ENCODE measurements at places on chromosomes 2 and 18.

GRCh38 chr2:120358734-120359465 lies 13.0 kb downstream of the INHBB start:
- DNase-seq, result no peak

DNA sequence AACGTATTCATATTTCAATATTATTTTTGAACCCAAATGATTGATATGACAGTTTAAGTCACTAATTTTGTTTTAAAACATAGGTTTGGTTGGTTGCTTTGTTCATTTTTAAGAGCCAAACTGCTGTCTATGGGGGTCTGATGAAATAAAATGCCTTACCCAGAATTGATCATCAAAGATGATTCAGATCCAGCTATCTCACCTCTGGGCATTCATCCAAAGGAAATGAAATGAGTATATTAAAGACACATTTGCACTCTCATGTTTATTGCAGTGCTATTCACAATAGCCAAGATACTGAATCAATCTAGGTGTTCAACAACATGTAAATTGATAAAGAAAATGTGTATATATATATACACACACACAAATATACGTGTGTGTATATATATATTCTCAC lies 326.9 kb upstream of the GULP1 start:
- no peak for DNase-seq

DNA sequence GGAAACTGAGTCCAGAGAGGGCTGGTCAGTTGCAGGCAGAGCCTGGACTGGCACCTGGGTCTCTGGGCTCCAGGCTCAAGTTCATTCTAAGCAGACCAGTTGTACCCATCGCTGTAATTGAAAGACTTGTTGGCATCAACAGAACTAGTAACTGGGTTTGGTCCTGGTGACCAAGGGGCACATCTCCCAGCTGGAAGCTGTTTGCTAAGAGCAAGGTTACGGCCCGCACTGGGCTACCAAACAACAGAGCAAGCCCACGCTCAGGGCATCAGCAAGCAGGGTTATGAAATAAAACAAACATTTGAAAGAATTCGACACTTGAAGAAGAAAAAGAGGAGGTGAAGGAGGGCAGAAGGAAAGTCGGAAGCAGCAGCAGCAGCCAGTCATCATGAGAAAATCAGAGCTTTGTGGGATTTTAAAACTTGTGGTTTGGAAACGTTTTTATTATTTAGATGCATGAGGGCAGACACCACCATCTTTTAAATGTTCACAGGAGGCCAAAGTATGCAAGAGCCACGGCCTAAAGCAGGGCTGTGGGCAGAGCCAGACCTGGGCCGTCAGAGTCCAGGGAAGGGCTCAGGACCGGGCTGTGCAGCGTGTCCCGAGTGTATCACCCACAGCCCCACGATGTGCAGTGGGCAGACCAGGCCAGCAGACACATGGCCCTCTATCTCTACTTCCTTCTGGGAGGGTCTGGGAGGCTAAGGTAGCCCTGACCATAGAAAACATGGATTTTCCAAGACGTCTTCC lies 220.3 kb downstream of the BCL2 start:
- no peak for DNase-seq

DNA sequence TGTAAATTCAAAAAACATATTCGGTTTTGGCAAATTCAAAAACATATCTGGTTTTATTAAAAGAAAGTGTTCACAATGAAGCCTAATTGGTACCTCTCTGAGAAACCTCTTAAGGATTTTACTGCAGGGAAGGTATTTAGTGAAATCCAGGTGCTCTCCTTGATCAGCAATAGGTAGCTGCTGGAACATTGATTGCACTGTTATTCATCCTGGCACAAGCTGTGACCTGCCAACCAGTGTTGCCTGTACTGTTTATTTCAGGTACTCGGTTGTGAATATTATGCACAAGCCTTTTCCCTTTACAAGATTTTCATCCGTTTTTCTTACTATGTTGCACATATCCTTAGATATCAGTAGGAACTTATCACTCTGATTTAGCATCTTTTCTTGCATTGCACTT lies 155.8 kb upstream of the ZEB2 start:
- no peak for DNase-seq

DNA sequence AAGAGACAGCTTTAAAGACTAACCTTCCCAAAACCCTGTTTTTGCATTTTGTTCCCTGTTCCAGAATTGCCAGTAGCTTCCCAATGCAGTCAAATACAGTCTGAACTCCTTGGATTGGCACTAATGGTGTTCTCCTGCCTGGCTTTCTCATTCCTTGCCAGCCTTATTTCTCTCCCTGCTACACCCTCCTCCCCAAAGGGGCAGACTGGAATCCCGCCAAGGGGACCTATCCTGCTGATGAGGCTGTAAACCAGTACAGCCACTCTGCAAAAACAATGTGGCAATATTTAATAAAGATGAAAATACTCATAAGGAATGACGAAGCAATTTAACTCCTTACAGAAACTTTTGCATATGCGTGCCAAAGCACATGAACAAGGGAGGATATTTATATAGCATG lies 4.5 kb upstream of the SLC4A5 start:
- DNase-seq, result no peak

Data from type B pancreatic cell (in vitro differentiated cells).